ENCODE measurements at places on chromosomes 7 and 10.
A peak's percentile ranks its signal among the peaks of the same experiment; 100 is the strongest.

DNA sequence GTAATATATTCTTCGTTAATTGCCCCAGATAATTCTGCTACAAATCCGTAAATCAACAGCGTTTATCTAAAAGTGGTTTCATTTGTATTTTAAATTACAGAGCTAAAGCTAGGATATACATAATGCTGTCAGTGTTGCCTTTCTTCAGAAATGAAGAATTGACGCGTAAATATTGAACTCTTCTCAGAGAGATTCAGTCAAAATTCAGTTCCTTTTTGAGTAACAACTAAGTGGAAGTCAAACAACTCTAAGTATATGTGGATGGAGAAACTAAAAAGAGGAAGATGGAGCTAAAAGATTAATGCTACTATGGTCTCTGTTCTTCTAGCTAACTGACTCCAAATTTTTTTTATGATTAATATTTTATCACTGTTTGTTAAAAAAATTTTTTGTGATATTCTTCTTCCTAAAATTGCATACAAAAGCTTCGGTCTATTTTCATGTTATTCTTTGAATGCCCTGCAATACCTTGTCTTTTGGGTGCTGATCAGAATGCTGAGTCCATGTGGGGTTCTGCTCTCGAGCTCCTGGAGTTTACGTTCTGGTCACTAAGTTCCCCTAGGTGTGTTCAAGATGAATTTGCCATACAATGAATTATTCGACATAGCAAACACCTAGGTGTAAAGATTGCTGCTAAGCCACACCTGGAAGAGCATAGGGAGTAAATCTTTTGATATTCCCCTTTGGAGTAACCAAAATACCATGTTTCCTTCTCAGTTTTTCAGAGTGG, 20.7 kb downstream of the MDFIC start:
- DNase-seq = no peak

DNA sequence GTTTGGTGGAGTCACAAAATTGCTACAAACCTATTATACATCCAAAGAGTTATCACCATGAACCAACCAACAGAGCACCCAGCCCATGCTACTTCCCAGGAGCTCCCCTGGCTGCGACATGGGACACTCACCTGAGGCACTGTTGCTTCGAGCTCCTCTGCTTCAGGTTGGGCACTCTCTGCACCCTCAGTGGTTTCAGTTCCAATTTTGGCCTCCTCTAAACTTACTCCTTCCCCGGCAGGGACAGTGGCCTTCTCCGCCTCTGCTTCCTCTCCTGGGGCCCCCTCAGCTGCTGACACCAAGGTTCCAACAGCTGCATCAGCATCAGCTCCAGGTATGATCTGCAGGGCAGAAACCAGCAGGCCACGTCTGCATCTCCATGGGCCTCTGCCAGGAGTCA, 120.4 kb upstream of the TARP start:
- no peak for DNase-seq

- DNase-seq = no peak
These were observed 750.7 kb downstream of the SUGCT start for GRCh38 chr7:40885503-40885902.

GRCh38 chr10:47405857-47406547, 21.9 kb upstream of the ZNF488 start:
- no peak for DNase-seq

- no peak for DNase-seq
These were observed 122.7 kb upstream of the ADCY1 start for GRCh38 chr7:45451342-45452035.

DNA sequence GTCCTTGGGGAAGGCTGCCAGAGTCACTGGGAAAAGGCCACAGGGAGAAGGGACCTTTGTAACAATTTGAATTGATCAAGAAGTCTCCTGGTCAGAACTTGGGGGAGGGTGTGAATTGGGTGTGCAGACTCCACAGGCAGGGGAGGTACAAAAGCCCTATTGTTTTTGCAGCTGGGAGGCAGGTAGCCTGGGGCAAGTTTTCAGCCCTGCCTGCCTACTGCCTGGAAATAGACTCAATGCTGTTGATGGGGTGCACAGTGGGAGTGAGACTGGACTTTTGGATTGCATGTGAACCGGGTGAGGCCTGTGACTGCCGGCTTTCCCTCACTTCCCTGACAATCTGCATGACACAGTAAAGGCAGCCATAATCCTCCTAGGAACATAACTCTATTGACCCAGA, 947.0 kb downstream of the REEP3 start:
- no peak for DNase-seq

GRCh38 chr7:133556048-133556447, 303.2 kb downstream of the EXOC4 start:
- no peak for DNase-seq

- peak; percentile 67 for DNase-seq
These were observed 232.6 kb upstream of the FERD3L start for GRCh38 chr7:19377611-19378344.

DNA sequence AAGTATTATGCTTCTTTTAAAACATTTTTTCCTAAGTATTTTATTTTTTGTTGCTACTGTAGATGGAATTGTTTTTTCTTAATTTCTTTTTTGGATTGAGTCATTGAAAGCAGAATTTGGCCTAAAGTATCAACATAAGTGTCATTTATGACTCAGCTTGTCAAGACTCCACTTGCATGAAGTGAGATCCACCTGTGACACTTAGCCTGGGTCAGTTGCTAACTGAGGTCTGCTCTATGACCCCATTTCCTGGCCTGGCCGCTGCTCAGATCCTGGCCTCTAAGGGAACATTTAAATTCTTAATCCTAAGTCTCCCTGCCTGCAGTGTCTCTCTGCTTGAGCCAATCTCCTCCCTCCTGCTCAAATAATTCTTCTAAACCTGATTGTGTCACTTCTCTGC, 35.5 kb downstream of the TMEM270 start:
- no peak for DNase-seq

GRCh38 chr7:14446829-14447228, 455.7 kb downstream of the DGKB start:
- DNase-seq = no peak

DNA sequence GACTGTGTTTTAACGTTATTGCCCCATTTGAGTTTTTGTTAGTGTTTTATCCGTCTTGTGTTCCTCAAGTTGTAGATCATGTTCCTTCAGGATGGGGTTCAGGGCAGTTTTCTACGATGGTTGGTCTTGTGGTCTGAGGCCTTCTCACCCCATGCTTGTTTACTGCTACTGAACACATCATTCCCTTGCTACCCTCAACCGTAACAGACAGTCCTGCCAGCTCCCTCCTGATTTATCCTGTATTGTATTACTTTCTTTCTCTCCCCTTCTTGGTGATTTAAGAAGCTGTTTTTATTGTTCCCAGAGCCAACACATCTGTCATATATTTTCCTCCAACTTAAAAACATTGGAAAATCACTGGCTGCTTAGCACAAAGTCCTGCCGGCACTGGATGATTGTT, 719.8 kb downstream of the INHBA start:
- DNase-seq = no peak

- no peak for DNase-seq
These were observed 164.3 kb upstream of the TCERG1L start for GRCh38 chr10:131475803-131476202.

GRCh38 chr10:8361510-8361844, 307.0 kb downstream of the GATA3 start:
- no peak for DNase-seq

- no peak for DNase-seq
These were observed 121.4 kb downstream of the CDK14 start for GRCh38 chr7:90717296-90718060.

DNA sequence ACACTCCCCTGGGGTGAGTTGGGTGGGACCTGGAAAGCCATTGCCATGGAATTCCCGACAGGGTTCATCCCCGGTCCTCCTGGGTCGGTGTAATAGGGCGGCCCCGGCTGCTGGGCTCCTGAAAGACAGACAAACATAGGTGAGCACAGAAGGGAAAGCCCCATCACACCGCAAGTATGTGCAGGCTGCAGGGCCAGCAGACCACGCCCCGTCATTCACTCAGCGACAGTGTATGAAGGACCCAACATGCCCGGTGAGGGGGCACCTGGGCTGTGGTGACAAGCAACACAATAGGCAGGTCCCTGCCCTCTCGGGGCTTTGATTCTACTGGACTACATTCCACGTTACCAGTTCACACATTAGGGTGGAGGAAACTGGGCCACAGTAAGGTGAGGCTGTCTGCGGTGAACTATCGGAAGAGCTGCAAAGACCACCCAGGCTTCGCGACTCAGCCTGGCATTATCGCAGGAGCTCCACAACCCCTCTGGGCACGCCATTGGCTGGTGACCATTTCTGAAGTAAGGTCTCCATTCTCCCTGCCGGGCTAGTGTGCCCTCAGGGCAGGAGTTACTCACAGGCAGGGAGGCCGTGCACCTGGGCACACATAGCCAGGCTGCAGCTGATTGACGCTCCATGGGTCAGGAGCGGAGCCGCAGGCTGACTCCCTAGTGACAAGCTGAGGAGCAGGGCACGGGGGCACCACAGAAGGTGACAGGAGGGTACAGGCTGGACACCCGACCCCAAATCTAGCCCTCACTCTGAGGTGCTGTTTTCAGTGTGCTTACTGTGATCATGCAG, 99.2 kb downstream of the VOPP1 start:
- no peak for DNase-seq

- peak; percentile 88 for DNase-seq
These were observed 26.1 kb downstream of the PLAC9 start for GRCh38 chr10:80158598-80159127.

DNA sequence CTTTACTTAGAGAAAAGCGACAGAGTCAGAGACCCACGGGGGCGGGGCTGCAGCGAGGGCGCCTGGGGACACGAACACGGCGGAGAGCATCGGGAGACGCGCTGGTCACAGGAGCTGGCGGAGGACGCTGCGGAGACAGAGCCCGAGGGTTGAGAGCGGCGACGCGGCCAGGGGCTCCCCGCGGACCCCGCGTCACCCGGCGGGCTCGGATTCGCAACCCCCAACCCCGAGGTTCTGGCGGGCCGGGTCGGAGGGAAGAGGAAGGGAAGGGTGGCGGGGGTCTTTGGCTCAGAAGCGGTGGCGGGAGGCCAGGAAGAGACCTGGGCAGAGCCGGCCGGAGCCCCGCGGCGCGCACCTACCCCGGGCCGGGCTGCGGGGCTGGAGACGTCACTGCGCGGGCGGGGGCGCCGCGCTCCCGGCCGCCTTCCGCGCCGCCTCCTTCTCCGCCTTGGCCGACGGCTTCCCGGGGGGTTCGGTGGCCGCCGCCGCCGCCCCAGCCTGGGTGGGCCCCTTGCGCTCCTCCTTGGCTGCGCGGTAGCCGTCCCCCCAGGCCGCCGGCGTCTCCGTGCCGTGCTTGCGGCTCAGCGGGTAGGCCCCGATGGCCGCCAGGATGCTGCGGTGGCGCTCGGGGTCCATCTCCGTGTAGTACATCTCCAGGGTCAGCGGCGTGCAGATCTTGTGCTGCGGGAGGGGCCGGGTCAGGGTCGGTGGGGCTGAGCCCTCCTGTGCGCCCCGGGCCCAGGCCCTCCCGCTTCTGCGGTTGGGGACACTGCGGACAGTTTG, 11.1 kb downstream of the CALY start:
- peak; percentile 33 for DNase-seq

DNA sequence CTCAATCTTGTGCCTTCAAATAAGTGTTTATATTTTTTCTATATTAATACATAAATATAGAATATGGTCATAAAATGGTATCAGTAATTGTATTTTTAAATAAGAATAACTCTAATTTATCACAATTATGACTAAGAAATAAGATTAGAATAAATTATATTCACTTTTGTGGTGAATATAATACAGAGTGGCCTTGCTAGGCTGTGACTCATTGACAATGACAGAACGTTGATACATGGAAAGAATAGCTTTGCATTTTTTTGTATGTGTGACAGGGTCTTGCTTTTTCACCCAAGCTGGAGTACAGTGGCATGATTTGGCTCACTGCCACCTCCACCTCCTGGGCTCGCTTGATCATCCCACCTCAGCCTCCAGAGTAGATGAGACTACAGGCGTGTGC, 47.8 kb upstream of the PCLO start:
- no peak for DNase-seq

- peak; percentile 84 for DNase-seq
These were observed 15.0 kb upstream of the PCBD1 start for GRCh38 chr10:70903262-70903921.

DNA sequence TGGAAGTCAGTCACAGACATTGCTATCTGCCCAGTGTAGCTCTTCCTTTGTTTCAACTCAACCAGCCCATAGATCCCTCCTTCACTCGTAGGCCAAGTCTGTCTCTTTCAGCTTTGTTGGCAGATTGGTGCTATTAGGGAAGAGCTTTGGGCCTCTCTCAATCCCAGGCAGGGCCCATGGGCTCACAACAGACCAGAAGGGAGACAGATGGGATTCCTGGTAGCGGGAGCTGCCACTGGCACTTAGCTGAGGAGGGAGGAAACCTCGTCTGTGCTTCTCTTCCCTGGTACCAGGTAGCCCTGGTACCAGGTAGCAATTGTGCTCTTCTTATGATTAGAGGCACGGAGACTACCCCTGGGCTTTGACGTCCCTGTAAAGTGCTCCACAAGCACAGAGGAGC, 592.0 kb downstream of the TYW1 start:
- no peak for DNase-seq

GRCh38 chr10:1465418-1465911, 271.9 kb downstream of the ADARB2 start:
- DNase-seq = no peak

GRCh38 chr10:78707745-78708144, 361.0 kb upstream of the ZMIZ1 start:
- DNase-seq = no peak

DNA sequence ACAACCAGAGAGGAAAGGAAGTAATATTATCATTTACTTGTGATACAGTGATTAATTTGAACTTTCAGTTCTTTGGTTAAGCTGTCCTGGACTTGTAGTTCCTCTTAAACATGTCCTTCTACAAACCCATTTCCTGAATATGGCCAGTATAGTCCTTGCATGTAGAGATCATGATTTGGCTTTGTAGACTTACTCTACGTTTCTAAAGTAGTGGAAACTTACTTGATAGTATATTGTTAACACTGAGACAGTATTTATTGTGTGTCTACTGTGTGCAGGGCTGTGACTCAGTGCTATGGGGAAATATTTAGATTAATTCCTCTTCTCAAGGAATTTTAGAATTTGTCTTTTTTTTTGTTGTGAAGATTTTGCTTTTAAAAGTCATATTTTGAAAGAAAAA, 109.5 kb downstream of the NRF1 start:
- DNase-seq = peak; percentile 27

- peak; percentile 64 for DNase-seq
These were observed 163.1 kb downstream of the PRKCQ start for GRCh38 chr10:6416892-6417512.

- DNase-seq = peak; percentile 34
These were observed 178.3 kb upstream of the KLF14 start for GRCh38 chr7:130912082-130912861.

DNA sequence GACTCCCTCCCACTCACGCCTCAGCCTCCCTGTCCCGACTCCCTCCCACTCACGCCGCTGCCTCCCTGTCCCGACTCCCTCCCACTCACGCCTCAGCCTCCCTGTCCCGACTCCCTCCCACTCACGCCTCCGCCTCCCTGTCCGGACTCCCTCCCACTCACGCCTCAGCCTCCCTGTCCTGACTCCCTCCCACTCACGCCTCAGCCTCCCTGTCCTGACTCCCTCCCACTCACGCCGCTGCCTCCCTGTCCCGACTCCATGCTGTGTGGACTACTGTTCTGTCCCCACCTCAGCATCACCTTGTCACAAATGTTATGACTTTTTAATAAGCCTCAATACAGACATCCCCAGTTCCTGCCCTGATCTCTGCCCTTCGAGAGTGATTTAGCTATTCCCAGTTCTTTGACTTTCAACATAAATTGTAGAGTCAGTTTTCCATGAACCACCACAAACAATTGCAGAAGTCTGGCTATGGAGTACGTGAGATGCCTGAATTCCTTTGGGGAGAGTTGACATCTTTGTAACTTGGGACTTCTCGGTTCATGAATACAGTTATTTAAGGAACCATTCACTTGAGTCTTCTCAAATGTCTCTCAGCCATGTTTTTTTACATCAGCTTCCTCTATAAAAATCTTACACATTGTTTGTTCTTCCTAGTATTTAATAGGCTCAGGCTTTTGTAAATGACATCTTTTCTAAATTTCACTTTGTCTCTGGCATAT, 71.9 kb downstream of the FOXL3 start:
- DNase-seq = no peak
